ENCODE measurements at places on chromosomes 4 and X.

- DNase-seq = no peak
These were observed 9.2 kb downstream of the IRAK1 start for GRCh38 chrX:154010330-154011087.

DNA sequence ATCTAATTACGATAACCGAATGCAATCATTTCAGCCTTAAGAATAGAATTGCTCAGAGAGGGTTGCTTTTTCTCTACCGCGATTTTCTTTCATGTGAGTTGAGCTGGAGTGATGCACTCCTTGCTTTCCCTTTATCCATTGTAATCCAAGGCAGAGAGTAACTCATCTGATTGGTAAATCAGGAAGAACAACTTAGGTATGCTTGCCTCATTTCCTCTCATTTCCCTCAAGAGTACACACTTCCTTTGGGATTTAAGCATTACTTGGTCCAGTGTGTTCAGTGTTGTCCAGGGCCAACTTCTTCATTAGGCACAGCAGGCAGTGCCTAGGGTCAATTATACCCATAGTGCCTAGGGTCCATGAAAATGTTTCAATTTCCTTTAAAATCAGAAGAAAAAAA is 15.7 kb upstream of the N4BP2 start:
- DNase-seq = no peak

GRCh38 chr4:53267026-53267425 is 98.8 kb downstream of the SCFD2 start:
- no peak for DNase-seq

DNA sequence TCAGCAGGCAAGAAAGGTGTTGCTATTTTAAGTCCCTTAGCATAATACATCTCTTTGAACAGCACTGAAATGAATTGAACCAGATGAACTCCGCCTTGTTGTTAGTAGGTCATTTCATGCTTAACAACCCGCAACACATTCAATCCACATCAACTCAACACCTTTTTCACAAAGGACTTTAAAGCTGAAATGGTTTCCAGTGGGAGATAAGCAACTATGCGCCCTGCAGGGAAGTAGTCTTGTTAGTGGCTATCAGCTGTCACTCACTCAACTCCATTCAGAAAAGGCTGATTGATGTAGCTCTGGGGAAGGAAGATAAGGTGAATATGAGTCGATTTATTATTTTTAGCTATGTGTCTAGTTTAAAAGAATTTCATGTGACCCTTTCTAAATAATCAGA is 46.0 kb downstream of the ATP8A1 start:
- DNase-seq = no peak

- no peak for DNase-seq
These were observed 15.9 kb downstream of the TMEM192 start for GRCh38 chr4:165096776-165097175.

DNA sequence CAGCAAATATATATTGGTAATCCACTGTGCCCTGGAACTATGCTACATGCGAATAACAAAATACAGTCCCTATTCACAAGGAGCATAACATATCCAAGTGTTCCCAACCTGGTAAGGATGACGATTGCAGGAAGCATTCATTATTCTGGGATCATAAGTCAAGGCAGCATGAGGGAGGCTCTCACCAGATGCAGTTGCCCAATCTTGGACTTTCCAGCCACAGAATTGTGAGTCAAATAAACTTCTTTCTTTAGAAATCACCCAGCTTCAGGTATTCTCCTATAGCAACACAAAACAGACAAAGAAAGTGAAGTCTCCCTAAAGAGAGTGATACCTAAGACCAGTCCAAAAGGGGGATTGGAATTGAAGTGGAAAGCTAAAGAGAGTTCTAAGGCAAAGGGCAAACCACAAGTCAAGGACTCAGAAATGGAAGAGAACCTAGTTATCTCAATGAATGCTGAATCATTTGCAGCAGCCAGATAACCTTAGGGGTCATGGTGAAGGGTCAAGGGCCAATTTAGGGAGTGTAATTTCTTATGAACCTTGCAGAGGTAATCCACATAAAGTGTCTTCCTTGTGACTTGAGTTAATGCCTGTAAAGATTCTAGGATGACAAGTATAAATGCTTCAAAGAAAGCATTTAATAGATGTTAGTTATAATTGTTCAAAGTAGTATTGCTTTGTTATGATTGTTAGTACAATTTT is 103.1 kb upstream of the PCDH7 start:
- DNase-seq = no peak

Data from amniotic stem cell (primary cell).